ENCODE measurements at places on chromosomes 16 and 17.

DNA sequence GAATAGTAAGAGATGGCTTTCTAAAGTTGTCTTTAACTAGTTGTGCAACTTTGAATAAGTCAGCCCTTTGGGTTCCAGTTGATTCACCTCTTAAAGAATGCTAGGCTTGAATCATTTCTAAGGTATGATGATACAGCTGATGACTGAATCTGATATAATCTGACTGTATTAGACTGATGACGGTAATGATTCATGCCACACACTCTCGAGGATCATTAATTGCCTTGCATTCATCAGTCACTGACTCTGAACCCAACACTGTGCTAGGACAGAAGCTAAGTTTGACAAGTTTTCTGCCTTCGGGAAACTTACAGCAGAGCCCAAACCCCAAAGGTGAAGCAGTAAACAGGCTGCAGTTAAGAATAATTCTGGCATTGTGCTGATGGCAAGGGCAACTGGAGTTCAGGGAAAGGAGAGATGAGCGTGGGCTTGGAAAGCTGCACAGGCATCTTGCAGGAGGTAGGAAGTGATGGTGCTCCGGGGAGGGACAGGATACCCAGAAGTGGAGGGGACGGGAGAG, 25.8 kb downstream of the ASIC2 start:
- no peak for DNase-seq

- no peak for DNase-seq
Observed at GRCh38 chr17:41019415-41019814, 7.6 kb downstream of the KRTAP1-5 start.

DNA sequence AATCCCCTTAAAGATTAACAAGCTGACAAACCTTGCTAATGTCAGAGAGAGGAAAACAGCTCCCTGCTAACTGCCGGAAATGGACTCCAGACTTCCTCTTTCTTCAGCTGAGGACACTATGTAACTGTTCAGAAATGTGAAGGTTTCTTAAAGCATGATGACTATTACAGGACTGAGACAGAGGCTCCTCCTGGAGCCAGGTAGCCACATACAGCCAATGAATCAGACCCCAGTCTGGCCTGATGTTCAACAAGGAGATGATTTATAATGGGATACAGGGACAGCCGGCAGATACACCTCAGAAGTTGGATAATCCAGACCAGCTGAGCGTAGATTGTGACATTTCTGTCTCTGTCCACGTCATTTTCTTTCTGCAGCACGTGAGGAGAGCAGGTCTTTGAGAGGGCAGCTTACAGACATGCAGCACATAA, 216.2 kb downstream of the HS3ST3A1 start:
- DNase-seq: no peak

GRCh38 chr16:73608911-73609310, 561.0 kb upstream of the ZFHX3 start:
- no peak for DNase-seq

GRCh38 chr17:81553616-81554181, 1.5 kb upstream of the FAAP100 start:
- peak; percentile 64 for DNase-seq
